Muscle of back (tissue), 13 donors: ENCODE measurements at places on chromosomes 12 and 14. TPM values are rescaled to one million over a fixed set of nuclear protein-coding genes. Genes with fewer than 3 reads are reported as not detected.

GRCh38 chr12:48413388-48413787 is 59.0 kb upstream of the ANP32D start:
- no peak for DNase-seq

GRCh38 chr12:51886021-51886710 is 1.7 kb upstream of the ANKRD33 start:
- peak; percentile 87 for DNase-seq

DNA sequence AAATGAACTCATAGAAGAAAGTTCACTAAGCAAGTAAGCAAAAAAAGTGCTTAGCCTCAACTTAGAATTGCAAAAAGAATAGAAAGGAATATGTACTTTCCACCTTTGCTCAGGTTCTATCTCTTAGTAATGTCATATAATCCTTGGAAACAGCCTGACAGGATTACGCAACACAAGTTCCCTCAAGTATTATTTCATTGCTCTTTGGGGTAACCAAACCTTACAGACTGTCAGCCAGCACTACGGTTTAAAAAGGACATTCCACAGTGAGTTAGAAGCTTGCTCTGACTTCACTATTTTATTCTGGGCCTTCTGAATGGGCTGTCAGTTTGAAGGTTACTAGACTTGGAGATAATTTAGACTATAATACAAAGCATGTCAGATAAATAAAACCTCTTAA is 264.0 kb downstream of the ATXN7L3B start:
- no peak for DNase-seq

DNA sequence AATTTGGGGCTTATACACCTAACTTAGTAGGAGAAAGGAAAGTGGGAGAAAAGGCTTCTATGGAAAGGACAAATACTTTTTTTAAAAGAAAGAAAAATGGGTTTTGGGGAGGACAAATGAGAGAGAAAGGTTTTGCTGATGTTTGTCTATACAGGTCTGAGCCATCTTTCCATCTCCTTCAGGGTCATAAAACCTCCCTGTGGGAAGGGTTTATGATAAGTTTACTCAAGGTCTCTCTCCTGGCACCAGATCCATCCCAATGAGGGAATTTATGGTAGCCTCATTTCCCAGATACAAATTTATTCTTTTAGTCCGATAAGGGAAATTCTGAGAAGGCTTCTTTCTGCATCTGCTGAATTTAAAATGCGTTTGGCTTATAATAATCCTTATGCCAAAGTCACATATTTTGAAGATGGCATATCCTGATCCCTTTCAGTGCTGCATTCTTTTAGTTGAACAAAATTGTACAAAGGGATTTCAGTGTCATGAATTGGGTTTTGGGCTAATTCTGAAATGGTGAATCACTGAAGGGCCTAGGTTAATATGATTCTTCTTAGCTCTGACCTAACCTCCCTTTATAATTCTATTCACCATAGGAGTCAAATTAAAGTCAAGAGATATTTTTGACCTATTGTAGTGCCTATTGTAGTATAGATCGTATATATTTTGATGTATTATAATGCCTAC is 173.5 kb upstream of the DYRK2 start:
- DNase-seq: no peak

DNA sequence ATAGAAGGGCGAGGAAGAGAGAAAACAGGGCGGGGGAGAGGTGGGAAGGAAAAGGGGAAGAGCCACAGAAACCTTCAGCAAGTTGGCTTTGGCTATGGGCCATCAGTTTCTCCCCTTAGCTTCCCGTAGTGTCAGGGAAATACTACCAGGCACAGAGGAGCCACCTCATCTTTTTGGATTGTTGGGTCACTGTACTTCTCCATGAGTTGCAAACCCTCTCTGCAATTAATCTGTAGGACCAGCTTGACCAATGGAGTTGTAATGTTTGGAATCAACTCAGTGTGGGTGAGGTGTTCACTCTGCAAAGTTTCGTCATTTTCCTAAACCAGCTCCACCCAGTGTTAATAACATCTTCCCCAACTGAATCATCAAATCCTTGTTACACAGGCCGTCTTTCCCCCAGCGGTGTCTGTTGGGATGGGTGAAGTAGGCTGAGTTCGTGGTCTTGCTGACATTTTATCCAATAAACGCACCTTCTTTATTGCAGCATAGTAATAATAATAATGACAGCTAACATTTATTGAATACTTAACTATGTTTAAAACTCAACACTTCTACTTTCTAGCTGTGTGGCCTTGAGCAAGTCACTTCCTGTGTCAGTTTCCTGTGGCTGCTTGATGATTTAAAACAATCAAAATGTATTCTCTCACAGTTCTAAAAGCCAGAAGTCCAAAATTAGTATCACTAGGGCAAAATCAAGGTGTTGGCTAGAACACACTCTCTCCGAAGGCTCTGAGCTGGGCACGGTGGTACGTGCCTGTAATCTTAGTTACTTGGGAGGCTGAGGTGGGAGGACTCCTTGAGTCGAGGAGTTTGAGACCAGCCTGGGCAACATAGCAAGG is 8.1 kb upstream of the GLTP start:
- DNase-seq: no peak

GRCh38 chr12:810116-810515 is 57.7 kb downstream of the WNK1 start:
- DNase-seq: no peak

DNA sequence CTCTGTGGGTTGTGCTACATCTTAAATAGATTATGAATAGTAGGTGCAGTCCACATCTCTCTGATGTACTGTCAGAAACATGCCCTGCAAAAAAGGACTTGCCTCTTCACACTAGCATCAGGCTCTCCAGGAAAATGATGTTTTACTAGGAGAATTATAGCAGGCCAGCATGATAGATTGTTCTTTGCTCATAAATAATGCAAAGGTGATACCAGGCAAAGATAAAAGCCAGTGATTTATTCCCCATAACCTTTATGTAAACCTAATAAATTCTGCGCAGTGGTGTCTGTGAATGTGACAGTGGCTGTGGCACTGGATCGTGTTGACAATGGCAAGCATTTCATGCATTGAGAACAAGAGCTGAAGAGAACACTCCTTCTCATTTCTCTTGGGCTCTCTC is 646.5 kb upstream of the SEL1L start:
- no peak for DNase-seq

DNA sequence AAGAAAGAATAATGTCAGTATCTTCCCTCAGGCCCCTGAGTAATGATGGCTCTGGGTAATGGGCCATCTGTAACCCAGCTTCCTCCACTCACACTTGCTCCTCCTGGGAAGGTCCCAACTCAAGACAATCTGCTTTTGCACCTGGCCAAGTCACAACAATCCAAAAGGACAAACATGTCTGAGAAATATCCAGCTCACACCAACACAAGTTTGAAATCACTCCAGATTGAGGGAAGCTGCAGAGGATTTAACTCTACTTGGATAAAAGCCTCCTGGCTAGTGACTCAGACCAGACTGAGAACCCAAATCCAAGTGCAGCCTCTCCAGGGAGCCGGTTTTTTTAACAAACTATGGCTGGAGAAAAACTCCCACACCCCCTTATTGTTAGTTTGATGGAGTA is 34.2 kb downstream of the RTRAF start:
- peak; percentile 71 for DNase-seq

Gene GLIPR1L1
- not detected for polyA plus RNA-seq

Gene FSCB
- not detected for polyA plus RNA-seq

Gene CAPZA3
- not detected for polyA plus RNA-seq

Gene CPNE6
- polyA plus RNA-seq: not detected

Gene RFX4
- polyA plus RNA-seq: not detected

Gene HOXC11
- polyA plus RNA-seq: 9.7 TPM

Gene C1QL4
- not detected for polyA plus RNA-seq
